ENCODE measurements at places on chromosomes 5 and 9. TPM values are rescaled to one million over a fixed set of nuclear protein-coding genes. Genes with fewer than 3 reads are reported as not detected.

DNA sequence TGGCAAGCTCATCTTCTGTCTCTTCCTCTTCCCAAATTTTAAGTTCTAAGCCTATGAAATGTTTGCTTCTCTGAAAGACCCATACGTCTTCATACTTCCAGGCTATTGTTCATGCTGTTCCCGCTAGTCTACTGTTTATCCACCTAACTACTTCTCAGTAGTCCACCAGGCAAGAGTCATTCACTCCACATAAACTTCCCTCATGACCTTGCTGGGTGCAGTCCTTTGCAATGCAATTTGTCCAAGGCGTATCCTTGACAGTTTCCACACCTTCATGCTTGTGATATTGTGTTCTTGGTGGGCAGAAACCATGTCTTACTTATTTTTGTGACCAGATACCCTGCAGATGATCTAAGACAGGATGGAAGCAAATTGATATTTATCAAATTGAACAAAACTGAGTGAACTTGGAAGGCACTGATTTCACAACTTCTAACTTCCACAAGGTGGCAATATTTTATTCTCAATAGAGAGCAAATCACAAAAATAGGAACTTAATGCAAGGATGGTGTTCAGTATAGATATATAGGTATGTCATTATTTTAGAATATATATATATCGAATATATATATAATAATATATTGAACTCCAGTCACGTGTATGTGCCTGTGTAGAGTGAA lies 30.3 kb downstream of the TYRP1 start:
- no peak for DNase-seq

GRCh38 chr5:148979083-148979723 lies 83.7 kb downstream of the SH3TC2 start:
- no peak for DNase-seq

NFIB gene
- total RNA-seq, result 5.3 TPM

DNA sequence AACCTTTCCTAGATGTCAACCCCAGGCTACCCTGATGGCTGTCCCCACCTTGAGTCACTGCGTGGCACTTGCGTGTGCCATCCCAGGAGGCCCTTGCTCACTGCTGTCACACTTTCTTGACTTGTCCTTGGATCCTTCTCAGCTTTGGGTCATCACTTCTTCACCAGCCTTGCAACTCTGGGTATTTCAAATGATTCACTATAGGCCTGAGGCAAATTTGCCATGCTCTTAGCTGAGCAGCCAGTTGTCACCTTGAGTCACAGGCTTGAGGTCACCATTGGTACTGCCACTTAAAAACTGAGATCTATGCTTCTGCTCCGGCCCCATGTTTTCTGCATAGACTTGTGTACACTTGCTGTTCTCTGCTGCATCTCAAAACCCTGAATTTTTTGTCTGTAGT lies 84.7 kb downstream of the BASP1 start:
- no peak for DNase-seq

GRCh38 chr5:51385216-51385615 lies 2.0 kb downstream of the ISL1 start:
- DNase-seq, result no peak

DNA sequence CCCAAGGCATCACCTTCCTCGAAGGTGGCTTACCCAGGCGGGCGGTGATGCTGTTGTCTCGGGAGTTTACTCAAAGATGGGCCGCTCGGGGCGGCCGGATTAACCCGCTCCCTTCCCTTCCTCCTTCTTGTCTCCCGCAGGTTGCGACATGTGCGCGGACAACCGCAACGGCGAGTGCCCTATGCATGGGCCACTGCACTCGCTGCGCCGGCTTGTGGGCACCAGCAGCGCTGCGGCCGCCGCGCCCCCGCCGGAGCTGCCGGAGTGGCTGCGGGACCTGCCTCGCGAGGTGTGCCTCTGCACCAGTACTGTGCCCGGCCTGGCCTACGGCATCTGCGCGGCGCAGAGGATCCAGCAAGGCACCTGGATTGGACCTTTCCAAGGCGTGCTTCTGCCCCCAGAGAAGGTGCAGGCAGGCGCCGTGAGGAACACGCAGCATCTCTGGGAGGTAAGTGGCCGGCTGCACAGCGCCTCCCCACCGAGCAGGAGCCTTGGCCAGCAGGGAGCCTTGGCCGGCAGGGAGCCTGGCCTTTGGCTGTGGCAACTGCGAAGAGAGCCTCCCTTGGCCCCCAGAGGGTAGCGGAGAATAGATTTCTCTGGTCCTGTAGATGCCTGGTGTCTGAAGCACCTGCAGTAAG lies 10.6 kb downstream of the PRDM6 start:
- DNase-seq, result peak; percentile 87

DNA sequence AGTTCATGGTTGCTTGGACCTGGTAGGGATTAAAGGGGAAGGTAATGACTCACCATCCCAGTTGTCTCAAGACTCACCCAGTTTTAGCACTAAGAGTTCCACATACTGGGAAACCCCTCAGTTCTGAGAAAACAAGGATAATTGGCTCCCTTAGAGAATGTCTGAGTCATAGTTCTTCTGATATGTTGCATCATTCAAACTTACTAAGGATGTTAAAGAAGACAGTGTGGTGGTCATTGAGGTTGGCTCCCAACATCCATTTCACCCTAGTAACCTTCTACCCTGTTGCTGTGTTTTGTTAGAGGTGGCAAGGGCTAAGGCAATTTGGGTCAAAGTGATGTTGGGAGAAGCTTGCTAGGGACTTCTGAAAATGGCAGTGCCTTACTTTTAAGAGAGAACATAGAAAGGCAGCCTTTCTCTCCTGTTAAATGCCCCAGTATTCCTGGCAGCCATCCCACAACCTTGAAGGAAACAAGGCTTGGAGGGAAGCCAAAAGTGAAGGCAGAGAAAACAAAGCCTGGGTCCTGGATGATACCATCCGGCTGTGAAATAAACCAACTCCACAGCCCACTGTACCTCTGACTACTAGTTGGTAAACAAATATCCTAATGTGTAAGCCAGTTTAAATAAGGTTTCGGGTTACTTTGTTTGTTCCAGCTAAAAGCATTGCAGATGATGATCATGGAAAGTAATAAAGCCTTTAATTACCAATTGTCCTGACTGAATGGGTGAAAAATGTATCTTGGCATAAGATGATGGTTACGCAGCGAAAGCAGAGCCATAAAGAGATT lies 80.4 kb upstream of the ADAMTSL1 start:
- no peak for DNase-seq

GRCh38 chr9:14277761-14278160 lies 36.2 kb downstream of the NFIB start:
- no peak for DNase-seq

PLPPR1 gene
- total RNA-seq, result 1.5 TPM

- DNase-seq, result no peak
Measured at GRCh38 chr9:20551835-20552234, 70.5 kb downstream of the MLLT3 start.

SPATA31E1 gene
- total RNA-seq, result not detected

- DNase-seq, result no peak
Measured at GRCh38 chr9:90065851-90066250, 461.0 kb downstream of the GADD45G start.
